Fibroblast of villous mesenchyme (primary cell): ENCODE measurements at places on chromosomes 13 and 19. TPM values are rescaled to one million over a fixed set of nuclear protein-coding genes. Genes with fewer than 3 reads are reported as not detected.
A peak's percentile ranks its signal among the peaks of the same experiment; 100 is the strongest.

DNA sequence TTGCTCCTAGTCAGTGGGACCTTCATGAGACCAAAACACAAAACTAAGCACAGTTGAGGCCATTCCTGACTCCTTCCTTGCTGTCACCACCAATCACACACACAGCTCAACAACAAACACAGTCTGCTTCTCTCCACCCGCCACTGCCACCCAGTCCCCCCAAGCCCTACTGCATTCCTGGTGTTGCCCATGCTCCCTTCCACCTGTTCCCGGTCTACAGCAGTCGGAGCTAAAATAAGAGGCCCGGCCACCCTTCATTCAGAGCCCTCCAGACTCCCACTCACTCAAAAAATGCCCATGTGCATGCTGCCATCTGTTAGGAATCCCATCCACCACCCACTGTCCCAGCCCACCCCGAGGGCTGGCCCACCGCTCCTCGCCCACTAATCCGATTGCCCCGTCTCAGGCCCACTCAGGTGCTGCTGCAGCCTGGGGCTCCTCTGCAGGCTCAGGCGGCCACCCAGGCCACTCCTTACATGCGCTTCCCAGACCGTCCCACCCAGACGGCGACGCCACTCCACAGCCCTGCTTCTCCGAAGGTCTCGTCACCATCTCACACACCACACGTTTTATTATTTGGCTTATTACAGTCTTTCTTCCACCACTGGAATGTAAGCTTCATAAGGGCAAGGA is 127.6 kb downstream of the RNF17 start:
- DNase-seq: no peak

DNA sequence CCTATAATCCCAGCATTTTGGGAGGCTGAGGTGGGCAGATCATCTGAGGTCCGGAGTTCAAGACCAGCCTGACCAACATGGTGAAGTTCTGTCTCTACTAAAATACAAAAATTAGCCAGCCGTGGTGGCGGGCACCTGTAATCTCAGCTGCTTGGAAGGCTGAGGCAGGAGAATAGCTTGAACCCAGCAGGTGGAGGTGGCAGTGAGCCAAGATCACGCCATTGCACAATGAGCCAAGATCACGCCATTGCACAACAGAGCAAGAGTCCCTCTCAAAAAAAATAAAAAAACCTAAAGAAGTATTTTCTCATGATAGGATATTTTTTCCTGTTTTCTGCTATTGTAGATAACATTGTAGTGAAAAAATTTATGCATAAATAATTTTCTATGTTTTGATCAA is 13.3 kb downstream of the IFT88 start:
- no peak for DNase-seq

DNA sequence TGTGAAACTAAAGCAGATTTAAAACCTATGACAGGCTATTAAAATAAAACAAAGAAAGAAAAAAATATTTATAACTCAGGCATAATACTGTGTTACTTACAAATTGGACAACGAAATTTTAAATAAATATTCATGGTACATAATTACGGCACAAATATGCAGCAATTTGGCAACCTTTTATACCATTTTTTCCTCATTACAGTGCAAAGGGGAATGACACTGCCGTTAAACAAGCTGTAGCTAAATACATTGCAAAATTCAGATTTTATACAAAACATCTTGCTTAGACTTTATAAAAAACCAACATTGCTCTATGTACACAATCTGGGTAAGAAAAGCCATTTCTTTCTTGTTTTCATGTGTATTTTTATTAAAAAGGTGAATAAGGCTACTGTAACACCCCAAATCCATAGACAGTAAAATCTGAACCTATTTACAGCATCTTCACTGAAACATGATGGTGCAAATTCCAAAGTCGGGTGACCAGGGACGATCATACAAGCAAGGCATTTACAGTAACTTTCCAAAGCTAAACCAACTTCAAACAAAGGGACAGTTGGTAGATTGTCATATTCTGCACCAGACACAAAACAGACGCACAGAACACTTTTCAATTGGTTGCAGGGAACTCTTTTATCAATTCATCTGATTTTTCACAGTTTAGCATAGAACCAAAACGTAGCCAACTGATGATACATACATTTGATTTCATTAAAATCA is 45.5 kb downstream of the EFNB2 start:
- no peak for DNase-seq

- no peak for DNase-seq
Measured at GRCh38 chr13:30376426-30377311, 45.6 kb upstream of the UBE2L5 start.

GRCh38 chr19:43760941-43761340 is 6.2 kb upstream of the SMG9 start:
- DNase-seq: no peak

TSSK6 gene
- 1.3 and 2.3 TPM in 2 replicates for total RNA-seq

GRCh38 chr19:6108721-6109633 is 1.3 kb downstream of the RFX2 start:
- DNase-seq: peak; percentile 53

DNA sequence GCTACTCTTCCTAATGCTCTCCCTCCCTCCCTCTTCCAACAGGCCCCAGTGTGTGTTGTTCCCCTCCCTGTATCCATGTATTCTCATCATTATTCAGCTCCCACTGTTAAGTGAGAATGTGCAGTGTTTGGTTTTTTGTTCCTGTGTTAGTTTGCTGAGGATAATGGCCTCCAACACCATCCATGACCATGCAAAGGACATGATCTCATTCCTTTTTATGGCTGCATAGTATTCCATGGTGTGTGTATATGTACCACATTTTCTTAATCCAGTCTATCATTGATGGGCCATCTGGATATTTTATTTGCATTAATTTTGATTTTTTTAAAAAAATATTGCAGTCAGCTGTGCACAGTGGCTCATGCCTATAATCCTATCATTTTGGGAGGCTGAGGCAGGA is 15.8 kb upstream of the ZNRF4 start:
- no peak for DNase-seq

CYP2B6 gene
- total RNA-seq: not detected in 2 replicates

- no peak for DNase-seq
Measured at GRCh38 chr13:48491423-48492095, 41.3 kb downstream of the RCBTB2 start.

KPNA3 gene
- 26.1 and 36.7 TPM in 2 replicates for total RNA-seq
